ENCODE measurements at places on chromosomes 11 and 22.

DNA sequence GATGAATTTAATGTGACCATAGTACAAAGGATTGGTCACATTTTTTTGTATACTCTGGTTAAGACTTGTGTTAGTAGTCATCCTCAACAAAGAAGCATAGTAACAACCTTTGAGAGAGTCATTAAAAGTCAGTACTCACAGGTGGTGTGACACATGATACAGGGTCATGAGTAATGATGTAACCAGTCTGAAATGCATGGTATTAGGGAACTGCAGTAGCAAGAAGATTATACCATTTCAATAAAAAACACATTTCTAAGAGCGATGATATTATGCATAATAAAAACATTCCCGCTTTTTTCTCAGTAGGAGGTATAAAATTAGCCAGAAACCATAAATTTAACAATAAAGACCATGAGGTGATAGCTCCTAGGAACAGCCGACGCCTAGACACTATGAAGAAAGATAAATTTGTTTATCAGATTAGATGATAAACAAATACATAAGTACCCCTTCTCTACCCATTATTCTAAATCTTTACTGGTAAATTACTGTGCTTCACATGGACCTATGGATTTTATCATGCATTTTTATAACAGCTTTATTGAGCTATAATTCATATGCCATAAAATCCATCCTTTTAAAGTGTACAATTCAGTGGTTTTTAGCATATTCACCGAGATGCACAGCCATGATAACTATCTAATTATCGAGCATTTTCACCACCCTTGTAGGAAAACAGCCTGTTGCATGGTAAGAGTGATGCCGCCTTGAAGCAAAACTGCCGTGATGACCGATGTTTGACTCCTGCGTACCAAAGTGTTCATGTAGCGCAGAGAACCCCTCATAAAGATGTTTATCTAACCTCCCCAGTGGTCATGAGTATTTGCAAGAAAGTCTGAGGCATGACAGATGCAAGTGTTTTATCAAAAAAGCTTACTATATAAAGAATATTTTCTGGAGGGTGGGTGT is 41.8 kb downstream of the TMPRSS5 start:
- peak; percentile 46 for DNase-seq

- no peak for DNase-seq
Observed at GRCh38 chr11:121577106-121577848, 124.5 kb upstream of the SORL1-AS1 start.

DNA sequence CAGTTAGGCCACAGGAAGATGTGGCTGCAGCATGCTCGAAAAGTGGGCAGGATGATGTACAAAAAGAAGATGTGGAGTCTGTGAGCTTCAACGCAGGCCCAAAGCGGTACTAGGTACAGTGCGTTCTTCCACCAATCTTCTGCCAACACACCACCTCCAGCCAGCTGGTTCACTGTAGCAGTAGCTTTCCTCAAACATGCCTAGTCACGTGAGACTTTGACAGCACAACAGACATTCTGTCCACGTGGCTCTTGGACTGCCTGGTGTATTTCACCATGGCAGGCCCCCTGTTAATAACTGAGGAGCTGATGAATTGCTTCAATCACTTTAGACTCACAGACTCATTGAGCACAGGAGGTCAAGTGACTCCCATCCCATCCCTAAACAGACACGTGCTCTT is 14.1 kb downstream of the SYN3 start:
- no peak for DNase-seq

DNA sequence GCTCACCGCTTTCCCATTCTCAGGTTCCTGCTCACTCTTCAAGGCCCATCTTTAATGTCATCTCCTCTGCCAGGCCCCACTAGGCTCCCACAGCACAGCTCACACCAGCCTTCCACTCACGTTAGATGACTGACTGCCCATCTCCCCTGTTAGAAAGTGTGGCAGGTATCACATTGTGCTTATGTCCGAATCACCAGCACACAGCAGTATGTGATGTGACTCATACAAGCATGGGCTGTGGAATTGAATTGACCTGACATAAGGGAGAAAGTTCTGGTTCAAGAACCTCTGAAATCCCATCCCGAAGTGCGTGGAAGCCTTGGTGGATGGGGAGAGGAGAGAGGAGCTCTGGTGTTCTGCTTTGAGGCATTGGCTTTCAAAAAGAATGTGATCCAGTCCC is 6.5 kb downstream of the VSTM5 start:
- DNase-seq: no peak

DNA sequence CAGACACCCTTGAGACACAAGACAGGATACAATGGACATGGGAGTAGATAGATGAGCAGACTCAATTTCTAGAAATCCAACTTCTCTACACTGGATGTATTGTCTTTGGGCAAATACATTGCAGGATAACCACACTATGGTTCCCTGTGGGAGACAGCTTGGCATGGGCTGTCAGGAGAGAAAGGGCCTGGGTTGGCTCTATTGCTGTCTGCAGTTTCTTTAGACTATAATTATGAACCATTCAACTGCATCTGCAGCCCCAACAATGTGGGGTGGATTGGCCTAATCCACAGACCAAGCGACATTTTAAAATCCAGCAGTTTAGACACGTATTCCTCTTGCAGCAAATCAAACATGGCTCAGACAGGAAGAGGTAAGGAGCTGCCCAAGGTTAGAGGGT is 60.3 kb downstream of the ETS1 start:
- no peak for DNase-seq

GRCh38 chr11:75849894-75850293 is 34.9 kb downstream of the UVRAG start:
- no peak for DNase-seq

GRCh38 chr11:94144216-94144615 is 15.6 kb downstream of the PANX1 start:
- no peak for DNase-seq

DNA sequence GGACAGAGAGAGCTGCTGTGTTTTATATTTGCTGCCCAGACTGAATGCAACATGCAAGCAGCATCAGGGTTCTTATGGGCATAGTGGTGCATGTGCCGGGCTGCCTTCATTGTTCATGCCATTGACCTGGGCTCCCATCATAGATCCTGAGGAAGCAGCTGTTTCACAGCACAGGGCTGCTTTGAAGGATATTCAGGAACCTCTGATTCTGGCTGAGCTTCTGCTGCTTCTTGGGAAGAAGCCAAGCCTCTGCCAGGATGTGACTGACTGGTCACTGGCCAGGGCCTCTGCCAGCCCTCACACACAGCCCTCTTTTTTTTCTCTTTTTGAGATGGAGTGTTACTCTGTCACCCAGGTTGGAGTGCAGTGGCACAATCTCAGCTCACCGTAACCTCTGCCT is 43.3 kb downstream of the CYB5R2 start:
- DNase-seq: no peak

- no peak for DNase-seq
Observed at GRCh38 chr22:26019596-26019995, 149.7 kb upstream of the SEZ6L start.

DNA sequence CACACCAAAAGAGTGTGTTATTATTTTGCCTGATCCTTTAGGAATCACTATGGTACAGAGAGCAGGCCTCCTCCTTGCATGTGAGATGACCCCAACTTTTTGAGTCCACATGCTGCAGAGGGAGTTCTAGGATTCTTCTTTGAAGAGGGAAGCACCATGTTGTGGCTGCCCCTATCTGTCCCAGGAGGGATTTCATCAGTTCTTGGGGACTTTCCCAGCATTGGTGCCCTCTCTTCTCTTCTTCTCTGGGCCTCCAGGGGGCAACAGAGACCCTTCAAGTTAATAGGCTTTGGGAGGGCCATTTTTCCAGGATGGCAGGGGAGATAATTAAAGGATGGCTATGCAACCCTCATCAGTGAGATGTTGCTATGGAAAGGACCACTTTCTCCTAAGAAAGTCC is 3.6 kb downstream of the MMP1 start:
- DNase-seq: no peak

DNA sequence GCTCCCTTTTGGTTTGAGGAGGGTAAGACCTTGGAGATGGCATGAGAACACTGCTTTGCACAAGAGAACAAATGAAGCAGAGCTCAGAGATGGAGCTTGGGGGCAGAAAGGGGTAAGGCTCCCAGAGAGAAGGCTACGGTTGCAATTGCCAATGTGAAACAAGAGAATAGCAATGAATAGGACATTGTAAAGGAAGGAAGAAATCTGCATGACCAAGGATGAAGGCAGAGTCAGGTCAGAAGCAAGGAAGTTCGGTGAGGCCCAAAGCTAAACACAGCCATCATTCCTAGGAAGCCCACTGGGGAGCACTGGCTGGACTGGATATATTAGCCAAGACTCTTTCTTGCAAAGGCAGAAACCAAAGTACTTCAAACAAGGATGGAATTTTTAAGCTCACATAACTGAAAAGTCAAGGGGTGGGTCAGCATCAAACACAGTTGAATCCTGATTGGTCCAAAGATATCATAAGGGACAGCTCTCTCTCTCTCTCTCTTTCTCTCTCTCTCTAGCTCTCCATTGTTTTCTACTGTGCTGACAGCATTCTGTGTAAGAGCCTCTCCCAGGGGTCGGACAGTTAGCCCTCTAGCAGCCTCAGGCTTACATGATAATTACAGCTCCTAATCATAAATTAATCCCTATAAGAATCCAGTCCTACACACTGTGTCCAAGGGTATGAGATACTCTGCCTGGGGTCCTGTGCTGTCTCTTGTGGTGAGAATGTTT is 484.3 kb downstream of the SOX6 start:
- DNase-seq: no peak
